ENCODE measurements at places on chromosomes 12 and 14.

DNA sequence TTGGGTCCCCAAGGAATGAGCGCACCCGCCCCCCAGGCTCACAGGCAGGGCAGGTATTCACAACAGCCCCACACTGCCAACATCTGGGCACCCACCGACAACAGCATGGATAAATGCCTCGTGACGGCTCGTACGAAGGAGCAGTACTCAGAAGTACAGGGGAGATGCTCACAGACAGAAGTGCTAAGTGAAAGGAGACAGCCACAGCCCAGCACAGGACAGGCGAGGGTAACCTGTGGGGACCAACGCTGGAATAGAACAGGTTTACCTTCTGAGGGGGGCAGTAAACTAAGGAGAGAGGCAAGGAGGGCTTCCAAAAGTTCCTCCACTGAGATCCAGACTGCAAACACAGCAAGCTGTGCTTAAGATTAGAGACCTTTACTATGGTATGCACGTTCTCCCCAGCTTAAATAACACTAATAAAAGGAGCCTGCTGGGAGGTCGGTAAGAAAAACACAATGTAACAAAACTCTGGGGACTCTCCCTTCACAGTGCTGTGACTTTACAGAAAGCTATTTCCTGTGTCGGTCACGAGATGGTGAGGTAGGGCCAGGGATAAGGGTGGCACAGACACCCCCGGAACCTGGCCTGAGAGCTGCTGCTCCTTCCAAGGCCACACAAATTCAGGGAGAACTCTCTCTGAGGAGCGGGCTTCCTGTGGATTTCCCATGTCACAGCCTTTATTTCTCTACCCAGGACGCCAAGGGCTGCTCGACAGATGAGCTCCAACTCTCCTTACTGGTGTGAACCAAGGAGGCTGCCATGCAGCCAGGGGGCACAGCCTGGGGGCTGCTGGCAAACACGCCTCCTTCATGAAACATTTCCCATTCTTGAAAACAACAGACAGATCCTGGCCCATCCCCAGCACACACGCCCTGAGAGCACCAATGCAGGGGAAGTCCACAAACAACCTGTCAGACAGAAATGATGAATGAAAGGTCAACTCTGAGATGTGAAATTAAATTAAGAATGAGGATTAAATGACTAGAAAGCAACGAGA, 26.3 kb downstream of the SLC15A4 start:
- DNase-seq, result no peak

DNA sequence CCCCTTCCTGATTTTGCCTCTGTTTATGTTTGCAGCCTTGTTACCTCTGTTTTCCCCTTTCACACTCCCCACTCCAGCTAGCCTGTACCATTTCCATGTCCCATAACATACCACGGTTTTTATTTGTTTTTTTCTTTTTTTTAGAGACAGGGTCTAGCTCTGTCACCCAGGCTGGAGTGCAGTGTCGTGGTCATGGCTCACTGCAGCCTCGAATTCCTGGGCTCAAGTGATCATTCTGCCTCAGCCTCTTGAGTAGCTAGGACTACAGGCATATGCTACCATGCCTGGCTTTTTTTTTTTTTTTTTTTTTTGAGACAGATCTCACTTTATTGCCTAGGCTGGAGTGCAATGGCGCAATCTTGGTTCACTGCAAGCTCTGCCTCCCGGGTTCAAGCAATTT, 18.4 kb upstream of the SAMD4A start:
- no peak for DNase-seq

DNA sequence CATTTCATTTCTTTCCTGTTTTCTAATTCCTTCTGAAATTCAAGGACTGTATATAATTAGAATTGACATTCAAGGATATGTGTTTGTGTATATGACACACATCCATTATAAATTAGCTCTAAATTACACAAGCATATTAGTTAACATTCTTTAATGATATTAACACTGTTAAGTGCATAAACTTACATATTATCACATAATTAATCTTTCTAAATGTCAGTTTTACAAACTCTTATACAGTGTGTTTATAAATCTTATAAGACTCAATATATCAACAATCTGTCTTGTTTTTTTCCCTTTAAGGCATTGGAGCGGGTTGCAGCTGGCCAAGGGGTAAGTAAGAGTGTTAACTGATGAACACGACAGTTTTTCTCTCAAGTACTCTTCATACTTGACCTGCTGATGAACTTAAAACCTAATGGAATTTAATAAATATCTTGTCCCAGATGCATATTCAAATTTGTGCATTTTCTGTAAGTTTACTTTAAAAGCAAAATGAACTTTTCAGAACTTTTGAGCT, 76.1 kb downstream of the METTL25 start:
- no peak for DNase-seq

- no peak for DNase-seq
Observed at GRCh38 chr12:130489293-130489692, 151.6 kb downstream of the PIWIL1 start.

- no peak for DNase-seq
Observed at GRCh38 chr14:41900644-41901043, 294.0 kb downstream of the LRFN5 start.

DNA sequence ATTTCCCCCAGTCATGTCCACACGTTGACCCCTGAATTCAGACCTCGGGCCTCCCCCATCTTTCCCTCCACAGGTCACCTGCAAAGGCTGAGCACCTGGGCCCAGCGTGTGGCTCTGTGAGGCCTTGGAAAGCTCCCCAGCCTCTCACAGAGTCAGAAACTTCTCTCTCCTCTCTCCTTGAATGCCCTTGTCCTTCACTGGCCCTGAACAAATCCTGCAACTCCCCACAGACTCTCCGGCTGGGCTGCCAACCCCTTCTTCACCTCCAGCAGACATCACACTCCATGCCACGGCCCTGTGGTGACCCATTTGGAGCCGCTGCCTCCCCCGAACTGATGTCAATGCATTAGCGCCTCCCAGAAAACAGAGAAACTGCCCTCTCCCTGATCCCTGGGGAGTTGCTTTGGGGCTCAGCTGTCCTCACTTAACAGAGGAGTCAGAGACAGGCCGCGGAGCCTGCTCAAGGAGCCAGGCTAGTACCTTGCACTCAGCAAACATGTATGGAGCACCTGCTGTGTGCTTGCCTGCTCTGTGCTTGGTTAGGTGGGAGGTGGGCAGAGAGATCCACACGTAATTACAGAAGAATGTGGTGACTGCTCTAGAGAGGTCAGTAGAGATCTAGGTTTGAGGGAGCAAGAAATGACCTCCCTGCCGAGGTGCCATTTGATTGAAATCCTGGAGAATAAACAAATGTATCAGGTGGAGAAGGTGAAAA, 99.2 kb upstream of the PWP1 start:
- no peak for DNase-seq

DNA sequence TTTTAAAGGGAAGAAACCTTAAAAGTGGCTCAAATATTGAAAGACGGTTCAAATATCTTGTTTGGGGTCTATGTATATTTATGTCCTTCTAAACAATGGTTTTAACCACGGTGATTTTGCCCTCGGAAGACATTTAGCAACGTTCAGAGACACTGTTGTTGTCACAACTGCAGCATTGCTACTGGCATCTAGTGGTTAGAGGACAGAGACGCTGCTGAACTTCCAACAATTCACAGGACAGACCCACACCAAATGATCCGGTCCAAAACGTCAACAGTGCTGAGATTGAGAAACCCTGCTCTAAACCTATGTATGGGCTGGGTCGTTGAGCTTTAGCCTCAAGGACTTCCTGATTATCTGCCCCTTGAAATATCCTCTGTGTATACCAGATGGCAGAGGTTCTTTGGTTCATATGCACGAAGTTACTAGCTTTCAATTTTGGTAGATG, 1.7 kb downstream of the ANGEL1 start:
- no peak for DNase-seq

DNA sequence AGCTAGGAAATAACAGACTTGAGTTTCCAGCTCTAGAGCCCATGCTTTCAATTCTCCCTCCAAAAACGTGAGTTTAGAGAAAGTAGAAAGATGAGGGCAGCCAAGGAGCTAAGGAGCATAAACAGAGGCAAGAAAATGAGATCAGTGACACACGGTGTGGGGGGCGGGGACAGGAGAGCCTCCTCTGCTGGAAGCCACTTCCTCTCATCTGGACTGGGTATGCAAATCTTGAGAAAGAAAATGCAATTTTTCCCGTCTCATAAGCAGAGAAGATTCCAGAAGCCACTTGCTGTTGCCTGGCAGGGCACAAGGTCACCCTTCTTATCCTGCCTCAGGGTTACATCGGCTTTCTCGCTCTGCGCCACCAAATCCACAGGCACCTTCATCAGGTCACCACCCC, 6.0 kb downstream of the OR10P1 start:
- no peak for DNase-seq

DNA sequence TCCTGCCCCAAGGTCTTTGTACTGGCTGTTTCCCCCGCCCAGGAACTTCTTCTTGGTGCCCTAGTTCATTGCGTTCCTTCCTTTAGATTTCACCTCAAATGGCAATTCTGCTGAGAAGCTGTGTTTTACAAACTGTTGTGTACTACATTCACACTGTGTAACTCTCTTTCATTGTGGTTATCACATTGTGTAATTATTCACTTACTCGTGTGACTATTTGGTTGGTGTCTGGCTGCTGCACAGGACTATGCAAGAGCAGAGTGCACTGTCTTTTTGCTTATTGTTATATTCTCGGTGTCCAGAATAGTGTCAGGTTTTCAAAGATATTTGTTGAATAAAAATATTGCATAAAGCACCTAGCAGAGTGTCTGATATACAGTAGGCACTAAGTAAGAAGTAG, 177.2 kb upstream of the PRICKLE1 start:
- DNase-seq, result no peak

- DNase-seq, result no peak
Observed at GRCh38 chr14:50018933-50019210, 97.5 kb downstream of the VCPKMT start.

- no peak for DNase-seq
Observed at GRCh38 chr12:94553130-94553519, 93.5 kb upstream of the CEP83 start.

DNA sequence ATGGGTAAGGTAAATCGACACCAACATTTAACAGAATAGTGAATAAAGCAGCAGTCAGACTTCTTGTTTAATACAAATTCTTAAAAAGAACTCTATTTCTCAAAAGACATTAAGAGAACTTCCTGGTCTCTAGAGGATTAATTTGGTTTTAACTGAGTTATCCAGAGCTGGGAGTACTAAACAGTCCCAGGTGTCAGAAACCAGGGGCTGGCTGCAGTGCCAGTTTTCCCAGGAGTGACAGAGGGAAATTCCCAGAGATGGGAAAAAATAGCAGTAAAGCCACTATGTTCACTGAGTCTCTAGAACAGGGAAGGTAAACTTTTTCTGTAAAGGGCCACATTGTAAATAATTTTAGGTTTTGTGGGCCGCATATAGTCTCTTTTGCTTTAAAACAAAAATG, 8.8 kb downstream of the ATP5MC2 start:
- DNase-seq, result no peak

DNA sequence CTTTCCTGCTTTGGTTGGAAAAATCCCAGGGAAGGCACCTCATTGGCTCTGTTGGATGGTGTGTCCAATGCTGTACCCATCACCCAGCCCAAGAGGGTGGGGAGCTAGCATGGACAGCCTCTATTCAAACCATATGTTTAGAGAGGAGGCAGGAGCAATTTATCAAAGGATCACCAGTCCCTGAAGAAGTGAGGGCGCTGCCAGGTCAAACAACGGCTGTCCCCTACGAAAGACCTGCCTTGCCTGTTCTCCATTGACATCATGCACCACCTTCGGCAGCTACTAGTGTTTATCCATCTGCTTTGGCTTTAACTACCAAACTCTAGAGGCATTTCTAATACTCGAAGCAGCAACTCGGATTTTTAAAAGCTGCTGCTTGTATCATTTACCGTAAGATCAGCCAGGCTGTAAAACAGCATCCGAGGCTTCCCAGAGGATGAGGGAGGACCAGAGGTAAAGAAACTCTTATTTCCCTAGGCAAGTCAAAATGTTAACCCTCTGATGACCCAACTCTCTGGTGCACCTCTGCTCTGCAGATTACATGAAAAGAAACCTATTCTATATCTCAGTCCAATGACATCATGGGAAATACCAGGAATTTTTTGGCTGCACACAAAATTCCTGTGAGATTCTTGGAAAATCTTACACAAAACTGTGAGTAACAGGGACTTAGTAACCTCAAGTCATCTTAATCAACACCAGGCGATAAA, 720.9 kb upstream of the TBX3 start:
- DNase-seq, result no peak

- DNase-seq, result no peak
Observed at GRCh38 chr12:57850854-57851430, 4.4 kb upstream of the CTDSP2 start.

GRCh38 chr12:25719505-25719904, 166.4 kb upstream of the LMNTD1 start:
- no peak for DNase-seq

DNA sequence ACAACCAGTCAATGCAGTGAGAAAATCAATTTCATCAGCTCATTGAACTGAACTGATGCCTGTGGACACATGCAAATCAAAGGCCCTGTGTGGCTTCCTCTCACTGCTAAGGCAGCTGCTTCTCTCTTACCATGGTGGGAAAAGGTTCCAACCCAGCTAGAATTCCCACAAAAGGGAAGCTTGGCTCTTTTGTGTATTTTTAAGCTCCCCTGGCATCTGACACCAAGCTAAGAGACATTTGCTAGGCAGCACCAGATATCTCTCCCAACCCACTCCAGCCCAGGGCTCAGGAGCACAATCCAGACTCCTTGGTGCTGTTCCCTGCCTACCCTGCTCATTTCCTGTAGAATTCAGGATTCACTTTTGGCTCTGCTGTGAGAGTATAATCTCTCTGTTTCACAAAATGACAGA, 129.6 kb downstream of the GXYLT1 start:
- DNase-seq, result no peak

DNA sequence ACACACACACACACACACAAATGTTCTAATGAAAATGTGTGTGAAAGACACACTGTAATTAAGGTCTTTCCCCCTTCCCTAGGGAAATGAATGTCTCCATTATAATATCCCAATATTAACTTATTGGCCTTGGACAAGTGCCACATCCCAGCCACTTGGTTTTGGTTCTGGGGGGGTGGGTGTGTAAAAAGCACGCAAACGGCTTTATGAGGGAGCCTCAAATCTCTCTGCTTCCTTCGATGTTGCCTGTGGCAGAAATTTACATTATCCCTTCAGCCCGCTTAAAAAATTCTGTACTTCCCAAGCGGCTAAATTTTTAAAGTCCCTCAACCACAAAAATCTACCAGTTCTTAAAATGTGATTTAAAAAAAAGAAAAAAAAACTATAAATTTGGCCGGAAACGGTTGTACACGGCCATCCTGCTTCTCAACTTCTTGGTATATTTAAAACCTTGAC, 432 bp downstream of the C14orf93 start:
- no peak for DNase-seq

All from T-helper 9 cell (primary cell).